ENCODE measurements at places on chromosomes 4 and X. TPM values are rescaled to one million over a fixed set of nuclear protein-coding genes. Genes with fewer than 3 reads are reported as not detected.

- no peaks in the 10 kb centered on the region for H3K4me1 ChIP-seq
- H3K36me3 ChIP-seq = no peaks in the 10 kb centered on the region
- H3K27ac ChIP-seq = no peak overlapping the region
- no peak for DNase-seq
- H3K27me3 ChIP-seq = no peaks in the 10 kb centered on the region
- no peak overlapping the region for H3K4me3 ChIP-seq
Measured at GRCh38 chr4:119536572-119537528, 91.8 kb downstream of the PDE5A start.

DNA sequence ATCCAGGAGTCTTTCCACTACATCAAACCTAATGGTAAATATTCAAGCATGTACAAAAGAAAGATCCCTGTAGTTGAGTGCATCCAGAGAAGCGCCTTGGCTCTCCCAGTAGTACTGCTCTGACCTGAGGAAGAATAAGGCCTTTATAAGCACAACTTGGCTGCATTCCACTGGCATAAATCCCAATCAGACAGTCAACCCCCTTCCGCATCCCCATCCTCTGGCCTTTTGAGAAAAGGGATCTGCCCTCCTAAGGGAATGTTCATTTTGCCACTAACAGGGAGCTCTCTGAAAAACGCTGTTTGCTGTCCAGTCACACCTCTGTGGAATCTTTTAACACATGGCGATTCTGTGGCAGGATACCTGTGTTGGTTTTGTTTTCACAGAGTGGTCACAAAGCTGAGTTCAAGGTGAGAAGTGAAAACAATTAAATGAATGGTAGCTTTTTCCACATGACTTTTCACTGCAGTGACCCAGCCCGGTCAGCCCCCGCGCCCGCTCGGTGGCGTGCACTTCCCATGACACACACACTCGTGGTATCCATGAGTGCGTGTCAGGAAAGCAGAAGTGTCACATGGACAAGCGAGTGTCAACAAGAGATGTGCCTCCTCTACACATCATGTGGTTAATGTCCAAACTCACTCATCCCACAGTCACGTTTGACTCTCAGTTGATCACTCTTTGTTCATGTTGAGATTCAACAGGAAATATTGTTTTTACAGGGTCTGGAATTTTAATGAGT is 112.2 kb upstream of the ENPP6 start:
- H3K27ac ChIP-seq = peak overlapping the region; percentile 25
- no peaks in the 10 kb centered on the region for H3K36me3 ChIP-seq
- peak; percentile 81 for DNase-seq
- peaks cover 14% of the 10 kb centered on the region for H3K4me1 ChIP-seq
- no peaks in the 10 kb centered on the region for H3K27me3 ChIP-seq
- no peak overlapping the region for H3K4me3 ChIP-seq

- H3K27ac ChIP-seq = no peak overlapping the region
- no peaks in the 10 kb centered on the region for H3K4me1 ChIP-seq
- DNase-seq = no peak
Measured at GRCh38 chr4:17941731-17942130, 79.8 kb downstream of the LCORL start.

DNA sequence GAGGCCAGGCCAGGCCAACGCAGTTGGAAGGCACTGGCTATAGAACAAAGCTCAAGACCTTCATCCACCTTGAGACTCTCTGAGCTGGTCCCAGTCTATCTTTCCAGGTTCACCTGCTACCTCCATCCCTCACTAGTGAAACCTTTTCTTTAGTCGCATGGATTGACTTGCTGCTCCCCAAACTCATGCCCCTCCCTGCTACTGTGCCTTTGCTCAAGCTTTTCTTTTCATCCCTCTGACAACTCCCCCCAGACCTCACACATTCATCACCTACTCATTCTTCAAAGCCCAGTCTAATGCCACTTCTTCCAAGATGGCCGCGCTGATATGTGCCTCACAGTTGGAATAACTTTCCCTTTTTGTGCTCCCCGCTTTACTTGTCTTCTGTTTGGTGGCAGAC is 58.0 kb downstream of the CNGA2 start:
- no peak overlapping the region for H3K4me3 ChIP-seq
- H3K4me1 ChIP-seq = no peaks in the 10 kb centered on the region
- no peak for DNase-seq

DNA sequence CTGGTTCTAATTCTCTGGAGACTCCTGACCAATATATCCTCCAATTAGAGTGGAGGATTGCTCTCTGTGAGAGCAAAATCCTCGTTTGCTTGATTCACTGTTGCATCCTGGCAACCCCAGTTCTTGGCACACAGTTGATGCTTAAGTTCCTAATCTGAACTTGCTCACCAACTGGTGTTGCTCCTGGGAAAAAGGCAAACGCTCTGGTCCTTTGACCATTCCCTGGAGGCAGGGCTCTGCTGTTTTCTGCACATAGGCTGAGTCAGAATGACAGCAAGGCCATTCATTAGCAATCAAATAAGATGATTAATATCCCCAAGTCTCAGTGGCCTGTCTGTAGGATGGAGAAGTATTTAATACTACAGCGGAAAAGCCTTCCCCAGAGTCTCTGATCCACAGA is 172.7 kb upstream of the TBC1D9 start:
- no peak overlapping the region for H3K27ac ChIP-seq
- H3K36me3 ChIP-seq = no peaks in the 10 kb centered on the region
- H3K4me3 ChIP-seq = no peak overlapping the region
- DNase-seq = no peak

DNA sequence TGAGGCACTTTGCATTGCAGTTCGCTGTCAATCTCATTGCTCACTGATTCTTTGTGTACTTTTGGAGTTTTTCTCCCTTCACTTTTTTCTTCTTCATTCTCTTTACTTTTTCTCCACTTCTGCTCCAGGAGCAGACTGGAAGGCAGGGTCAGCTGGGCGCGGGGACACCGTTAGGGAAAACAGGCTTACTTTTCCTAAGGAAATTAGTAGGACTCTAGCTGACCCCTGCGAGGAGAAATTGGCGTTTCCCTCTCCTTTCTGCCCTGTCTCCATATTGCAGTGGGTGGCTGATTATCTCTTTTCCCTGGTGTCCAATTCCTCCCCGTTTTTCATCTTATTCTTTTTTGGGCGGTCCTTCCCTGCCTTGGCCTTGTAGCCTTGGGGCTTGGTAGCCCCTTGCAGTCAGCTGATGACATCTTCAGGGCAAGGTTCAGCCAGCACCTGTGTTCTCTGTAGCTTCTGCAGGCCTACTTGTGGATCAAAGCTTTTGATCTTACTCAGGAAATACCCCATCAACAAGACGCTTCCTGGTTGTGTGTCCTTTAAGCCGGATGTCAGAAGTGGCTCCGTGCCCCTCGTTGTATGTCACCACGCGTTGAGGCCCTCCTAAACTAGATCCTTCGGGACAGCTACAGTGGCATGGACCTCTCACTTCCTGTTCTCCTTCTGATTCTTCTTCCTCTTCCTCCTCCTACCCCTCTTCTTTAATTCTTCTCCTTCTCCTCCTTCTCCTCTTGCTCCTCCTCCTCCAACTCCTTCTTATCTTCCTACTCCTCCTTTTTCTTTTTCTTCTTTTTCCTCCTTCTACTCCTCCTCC is 36.1 kb downstream of the NBDY start:
- peak; percentile 52 for DNase-seq
- H3K36me3 ChIP-seq = no peaks in the 10 kb centered on the region
- H3K27ac ChIP-seq = peak overlapping the region; percentile 55

- DNase-seq = no peak
- no peak overlapping the region for H3K4me3 ChIP-seq
- no peak overlapping the region for H3K27ac ChIP-seq
- H3K36me3 ChIP-seq = no peaks in the 10 kb centered on the region
- H3K27me3 ChIP-seq = no peaks in the 10 kb centered on the region
- no peaks in the 10 kb centered on the region for H3K4me1 ChIP-seq
Measured at GRCh38 chr4:28665306-28665705, 1804.7 kb downstream of the STIM2 start.

GRCh38 chr4:185872747-185873380 is 60.9 kb upstream of the SORBS2 start:
- H3K4me3 ChIP-seq = no peak overlapping the region
- DNase-seq = no peak
- no peaks in the 10 kb centered on the region for H3K27me3 ChIP-seq
- no peaks in the 10 kb centered on the region for H3K36me3 ChIP-seq
- H3K27ac ChIP-seq = no peak overlapping the region
- H3K4me1 ChIP-seq = no peaks in the 10 kb centered on the region

GRCh38 chr4:76597423-76597979 is 162.5 kb downstream of the SHROOM3 start:
- H3K4me1 ChIP-seq = peaks cover 30% of the 10 kb centered on the region
- no peak for DNase-seq
- no peak overlapping the region for H3K4me3 ChIP-seq
- no peaks in the 10 kb centered on the region for H3K27me3 ChIP-seq

DSPP gene
- not detected for total RNA-seq

ZXDA gene
- 4.4 TPM for total RNA-seq

KCNE5 gene
- not detected for total RNA-seq

MAGEE1 gene
- total RNA-seq = 0.35 TPM

CDX4 gene
- not detected for total RNA-seq
